Esophagus squamous epithelium (tissue), 5 donors: ENCODE measurements at places on chromosomes 5 and 9. TPM values are rescaled to one million over a fixed set of nuclear protein-coding genes. Genes with fewer than 3 reads are reported as not detected.

- H3K36me3 ChIP-seq = no peaks in the 10 kb centered on the region
- H3K4me1 ChIP-seq = no peaks in the 10 kb centered on the region
- H3K27ac ChIP-seq = no peak overlapping the region
- no peaks in the 10 kb centered on the region for H3K27me3 ChIP-seq
- H3K4me3 ChIP-seq = no peak overlapping the region
Measured at GRCh38 chr5:64958757-64959391, 190.1 kb downstream of the CWC27 start.

GRCh38 chr5:6773342-6774035 is 60.3 kb downstream of the TENT4A start:
- no peak overlapping the region for H3K27ac ChIP-seq
- no peak overlapping the region for H3K4me3 ChIP-seq
- DNase-seq = no peak
- H3K4me1 ChIP-seq = no peaks in the 10 kb centered on the region

GRCh38 chr5:107426872-107427271 is 243.9 kb downstream of the EFNA5 start:
- H3K4me3 ChIP-seq = no peak overlapping the region
- peaks cover 20% of the 10 kb centered on the region for H3K4me1 ChIP-seq
- no peaks in the 10 kb centered on the region for H3K36me3 ChIP-seq

DNA sequence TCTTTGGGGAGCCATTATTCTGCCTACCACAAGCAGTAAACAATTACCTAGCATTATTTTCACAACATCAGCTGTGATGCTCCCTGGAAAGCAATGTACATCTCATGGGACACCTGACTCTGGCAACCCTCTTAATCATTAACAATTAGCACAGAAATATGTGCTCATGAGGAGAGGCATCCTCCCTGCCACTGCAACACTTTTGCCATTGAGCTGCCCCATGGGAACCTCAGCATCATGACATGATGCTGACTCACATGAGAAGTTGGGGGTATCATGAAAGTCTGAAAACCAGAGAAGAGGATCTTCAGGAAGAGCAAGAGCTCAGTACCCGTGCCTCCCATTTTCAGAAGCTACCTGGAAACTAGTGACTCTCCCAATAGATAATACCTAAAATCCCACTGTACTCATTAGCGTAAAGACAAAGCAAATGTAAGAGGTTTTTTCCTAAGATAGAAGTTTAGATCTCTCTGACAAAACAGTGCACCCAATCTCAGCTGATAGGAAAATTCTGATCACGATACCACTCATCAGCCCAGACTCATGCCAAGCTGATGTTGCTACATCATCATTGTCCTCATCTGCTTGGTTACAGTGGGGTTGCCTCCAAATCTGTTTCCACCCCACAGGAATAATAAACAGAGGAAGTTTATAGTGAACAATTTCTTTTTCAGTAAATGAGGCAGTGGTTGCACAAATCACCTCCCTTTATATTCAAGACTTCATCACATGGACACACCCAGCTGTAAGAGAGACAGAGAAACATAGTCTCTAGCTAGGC is 244.5 kb downstream of the NR2F1-AS1 start:
- no peak for DNase-seq
- no peak overlapping the region for H3K27ac ChIP-seq
- no peaks in the 10 kb centered on the region for H3K4me1 ChIP-seq

DNA sequence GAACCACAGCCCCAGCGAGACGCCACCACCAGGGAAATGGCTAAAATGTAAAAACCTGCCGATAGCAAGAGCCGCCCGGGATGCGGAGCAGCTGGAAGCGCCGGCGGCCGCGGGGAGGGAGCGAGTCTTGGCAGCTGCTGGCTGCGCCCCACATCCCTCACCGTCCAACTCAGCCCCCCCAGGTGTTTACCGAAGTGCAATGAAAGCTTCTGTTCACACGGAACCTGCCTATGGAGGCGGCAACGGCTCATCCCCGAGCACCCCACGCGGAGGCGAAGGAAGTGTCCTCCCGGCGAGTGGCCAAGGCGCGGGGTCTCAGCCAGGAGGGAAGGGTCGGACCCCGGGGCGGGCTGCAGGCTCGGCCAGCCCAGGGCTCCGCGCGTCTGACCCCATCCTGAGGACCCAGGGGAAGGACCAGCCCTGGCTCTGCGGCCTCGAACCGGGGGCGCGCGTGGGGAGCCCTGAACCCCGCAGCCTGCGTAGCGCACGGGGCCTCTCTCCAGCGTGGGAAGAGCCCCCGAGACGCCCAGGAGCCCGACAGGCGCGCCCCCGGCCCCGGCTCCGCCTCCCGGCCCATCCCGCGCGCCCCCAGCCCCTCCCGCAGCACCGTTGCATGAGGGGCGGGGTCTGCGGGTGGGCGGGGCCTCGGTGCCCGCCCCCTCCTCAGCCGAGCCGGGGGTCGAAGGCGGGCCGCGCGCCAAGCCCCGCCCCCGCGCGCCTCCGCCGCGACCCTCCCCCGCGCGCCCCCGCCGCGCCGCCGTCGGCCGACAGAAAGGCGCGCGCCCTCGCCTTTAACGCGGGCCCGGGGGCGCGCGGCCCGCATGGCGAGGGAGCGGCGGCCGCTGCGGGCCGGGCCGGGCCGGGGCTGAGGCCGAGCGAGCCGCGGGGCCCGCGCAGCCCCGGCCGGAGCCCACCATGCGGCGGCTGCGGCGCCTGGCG is at the start of gene DIPK1B:
DIPK1B (plus strand) TSS at position 822 of the 939 bp plus-strand sequence; CDS start at position 916, 94 bp downstream.
- DNase-seq = no peak
- H3K4me1 ChIP-seq = peaks cover 40% of the 10 kb centered on the region
- H3K27me3 ChIP-seq = no peaks in the 10 kb centered on the region

DNA sequence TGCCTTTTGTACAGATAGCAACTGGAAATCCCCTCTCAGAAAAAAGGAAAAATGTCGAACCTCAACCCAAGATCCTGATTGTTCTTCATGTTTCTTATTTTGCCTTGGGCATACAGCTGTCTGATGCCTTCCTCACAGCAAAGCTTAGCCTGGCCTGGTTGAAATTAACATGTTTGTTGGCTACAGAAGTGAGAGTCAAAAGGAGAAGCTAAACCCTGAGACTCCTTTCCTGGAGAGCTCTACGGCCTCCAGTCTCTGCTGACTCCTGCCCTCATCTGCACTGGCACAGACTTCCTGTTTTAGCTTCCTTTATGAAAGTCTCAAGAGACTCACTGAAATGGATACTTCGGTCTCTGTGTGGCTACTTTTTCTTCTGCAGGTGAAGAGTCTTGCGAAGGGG is 186.7 kb downstream of the PARP8 start:
- DNase-seq = no peak
- no peaks in the 10 kb centered on the region for H3K4me1 ChIP-seq
- H3K27me3 ChIP-seq = no peaks in the 10 kb centered on the region
- H3K4me3 ChIP-seq = no peak overlapping the region

DNA sequence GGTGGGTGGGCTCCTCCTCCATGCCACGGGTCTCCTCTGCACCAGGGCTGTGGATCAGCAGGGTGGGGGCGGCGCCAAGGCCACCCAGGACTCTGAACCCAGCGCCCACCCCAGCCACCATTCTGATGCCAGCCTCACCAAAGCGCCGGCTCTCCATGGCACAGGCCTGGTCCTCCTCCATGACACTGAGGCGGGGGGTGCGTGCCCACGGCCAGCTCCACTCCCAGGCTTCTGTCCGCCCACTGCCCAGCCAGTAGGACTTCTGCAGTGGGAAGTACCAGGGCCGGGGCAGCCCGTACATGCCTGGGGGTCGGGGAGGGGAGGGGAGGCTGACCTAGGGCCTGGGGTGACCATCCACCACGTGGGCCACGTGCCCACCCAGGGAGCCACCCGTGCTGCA is 11.6 kb downstream of the ABCA2 start:
- DNase-seq = no peak
- H3K36me3 ChIP-seq = no peaks in the 10 kb centered on the region
- H3K4me1 ChIP-seq = no peaks in the 10 kb centered on the region
- no peaks in the 10 kb centered on the region for H3K27me3 ChIP-seq

DNA sequence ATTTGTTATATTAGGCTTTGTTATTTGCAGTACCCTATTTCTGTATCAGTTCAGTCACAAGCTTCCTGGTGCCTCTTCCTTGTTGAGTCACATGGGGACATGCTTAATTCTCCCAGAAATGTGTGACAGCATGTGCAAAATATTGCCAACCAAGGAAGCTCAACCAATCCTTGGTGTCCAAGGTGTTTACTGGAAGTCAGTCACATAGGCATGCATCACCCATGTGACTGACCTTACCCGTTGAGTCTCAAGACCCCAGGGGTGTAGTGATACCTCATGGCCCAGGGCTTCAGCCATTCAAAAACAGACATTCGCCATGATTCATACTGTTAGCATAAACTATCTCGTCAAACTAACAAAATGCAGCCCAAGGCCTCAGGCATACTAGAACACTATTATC is 9.3 kb upstream of the ANKDD1B start:
- H3K4me3 ChIP-seq = no peak overlapping the region
- no peak overlapping the region for H3K27ac ChIP-seq
- peaks cover 38% of the 10 kb centered on the region for H3K36me3 ChIP-seq
- H3K27me3 ChIP-seq = no peaks in the 10 kb centered on the region
- no peak for DNase-seq

DNA sequence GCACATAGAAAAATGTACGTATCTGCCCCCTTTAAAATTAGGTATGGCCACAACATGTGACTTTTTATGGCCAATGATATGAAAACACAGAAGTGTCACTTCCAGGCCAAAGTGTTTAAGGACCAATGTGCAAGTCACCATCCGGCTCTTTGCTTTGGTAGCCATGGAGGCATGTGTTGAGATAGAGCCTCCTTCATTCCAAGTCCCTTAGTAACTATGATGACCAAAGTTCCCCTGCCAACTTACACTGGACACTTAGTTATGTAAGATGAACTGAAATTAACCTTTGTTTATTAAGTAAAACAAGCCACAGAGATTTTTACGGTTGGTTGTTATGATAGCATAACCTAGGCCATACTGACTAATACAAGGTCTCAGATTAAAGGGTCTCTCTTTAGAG is 51.0 kb downstream of the FBN2 start:
- no peak for DNase-seq
- no peaks in the 10 kb centered on the region for H3K36me3 ChIP-seq
- no peaks in the 10 kb centered on the region for H3K27me3 ChIP-seq
- H3K27ac ChIP-seq = no peak overlapping the region
- no peak overlapping the region for H3K4me3 ChIP-seq
- no peaks in the 10 kb centered on the region for H3K4me1 ChIP-seq

GRCh38 chr5:42985129-42986037 is 54.7 kb downstream of the ANXA2R start:
- no peaks in the 10 kb centered on the region for H3K36me3 ChIP-seq
- H3K4me3 ChIP-seq = no peak overlapping the region

GRCh38 chr9:121714075-121714705 is 62.8 kb downstream of the DAB2IP start:
- no peak overlapping the region for H3K4me3 ChIP-seq
- no peak for DNase-seq
- no peaks in the 10 kb centered on the region for H3K27me3 ChIP-seq

GRCh38 chr9:99778308-99778707 is 43.4 kb upstream of the NR4A3 start:
- H3K4me1 ChIP-seq = no peaks in the 10 kb centered on the region
- no peaks in the 10 kb centered on the region for H3K36me3 ChIP-seq
- no peak for DNase-seq
- no peaks in the 10 kb centered on the region for H3K27me3 ChIP-seq
- H3K27ac ChIP-seq = no peak overlapping the region
- no peak overlapping the region for H3K4me3 ChIP-seq

DNA sequence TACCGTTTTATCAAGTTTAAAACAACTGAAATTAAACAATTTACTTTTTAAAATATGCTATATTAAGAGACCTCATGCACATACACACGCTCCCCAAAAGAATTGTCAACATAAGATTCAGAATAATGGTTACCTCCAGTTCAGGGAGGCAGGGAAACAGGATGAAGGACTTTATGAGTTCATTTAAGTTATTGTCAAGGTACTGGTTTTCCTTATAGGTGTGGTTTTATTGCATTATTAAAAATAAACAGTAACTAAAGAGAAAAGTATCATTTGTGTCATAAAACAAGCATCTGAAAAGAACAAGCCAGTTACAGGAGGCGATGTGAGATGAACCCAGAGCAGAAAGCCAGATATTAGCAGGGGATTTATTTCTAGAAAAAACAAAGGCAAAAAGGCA is 2376.7 kb downstream of the MAT2B start:
- no peaks in the 10 kb centered on the region for H3K36me3 ChIP-seq
- H3K4me3 ChIP-seq = no peak overlapping the region
- no peak for DNase-seq
- H3K27me3 ChIP-seq = no peaks in the 10 kb centered on the region
- no peak overlapping the region for H3K27ac ChIP-seq
- H3K4me1 ChIP-seq = no peaks in the 10 kb centered on the region

Gene SPINK7
- total RNA-seq = 321 TPM

Gene PCDHB5
- 1.3 TPM for total RNA-seq

Gene ANKRD31
- total RNA-seq = 0.19 TPM

Gene ECSCR
- 19.5 TPM for total RNA-seq

Gene BHMT2
- total RNA-seq = 13.9 TPM

Gene NUDT12
- 10.1 TPM for total RNA-seq

Gene TMEM174
- not detected for total RNA-seq
